Smooth muscle cell of bladder (primary cell): ENCODE measurements at places on chromosomes 11 and 22. TPM values are rescaled to one million over a fixed set of nuclear protein-coding genes. Genes with fewer than 3 reads are reported as not detected.

The GLYAT gene
- not detected in 2 replicates for total RNA-seq

The GRAP2 gene
- total RNA-seq, result under 0.01 TPM in 1 of 2 replicates, not detected in the other

The GAL gene
- 0.43 TPM in 1 of 2 replicates, not detected in the other for total RNA-seq

The NXPE1 gene
- total RNA-seq, result 0.09 TPM in 1 of 2 replicates, not detected in the other

The TRIM48 gene
- total RNA-seq, result not detected in 2 replicates

The SYT8 gene
- not detected in 2 replicates for total RNA-seq

The SUSD2 gene
- total RNA-seq, result 2.8 and 3.7 TPM in 2 replicates

The CASP12 gene
- 0.09 TPM in 1 of 2 replicates, not detected in the other for total RNA-seq

The MRGPRX4 gene
- total RNA-seq, result under 0.01 TPM in 1 of 2 replicates, not detected in the other

The OR8D1 gene
- total RNA-seq, result not detected in 2 replicates

The CASP5 gene
- 0.14 TPM in 1 of 2 replicates, not detected in the other for total RNA-seq

The SCUBE1 gene
- under 0.01 and 5.0 TPM in 2 replicates for total RNA-seq

The KCNQ1 gene
- total RNA-seq, result not detected in 2 replicates

The TKFC gene
- total RNA-seq, result 16.0 and 20.1 TPM in 2 replicates

The PLEKHB1 gene
- 0.74 and 0.85 TPM in 2 replicates for total RNA-seq

The SULT4A1 gene
- 0.09 and 0.14 TPM in 2 replicates for total RNA-seq

The ACTN3 gene
- 0.14 and 0.18 TPM in 2 replicates for total RNA-seq

The DLG2 gene
- total RNA-seq, result 0.85 and 1.6 TPM in 2 replicates

The EHF gene
- 0.09 and 0.28 TPM in 2 replicates for total RNA-seq

The CALCA gene
- total RNA-seq, result not detected in 2 replicates

The PARVA gene
- 38.3 and 42.9 TPM in 2 replicates for total RNA-seq
